Mesenchymal stem cell (in vitro differentiated cells and primary cell): ENCODE measurements at places on chromosomes 12 and 14.

- DNase-seq: no peak
Observed at GRCh38 chr14:20564501-20564997, 3.7 kb upstream of the RNASE9 start.

- no peak for DNase-seq
Observed at GRCh38 chr12:111221062-111222026, 147.6 kb downstream of the PHETA1 start.

DNA sequence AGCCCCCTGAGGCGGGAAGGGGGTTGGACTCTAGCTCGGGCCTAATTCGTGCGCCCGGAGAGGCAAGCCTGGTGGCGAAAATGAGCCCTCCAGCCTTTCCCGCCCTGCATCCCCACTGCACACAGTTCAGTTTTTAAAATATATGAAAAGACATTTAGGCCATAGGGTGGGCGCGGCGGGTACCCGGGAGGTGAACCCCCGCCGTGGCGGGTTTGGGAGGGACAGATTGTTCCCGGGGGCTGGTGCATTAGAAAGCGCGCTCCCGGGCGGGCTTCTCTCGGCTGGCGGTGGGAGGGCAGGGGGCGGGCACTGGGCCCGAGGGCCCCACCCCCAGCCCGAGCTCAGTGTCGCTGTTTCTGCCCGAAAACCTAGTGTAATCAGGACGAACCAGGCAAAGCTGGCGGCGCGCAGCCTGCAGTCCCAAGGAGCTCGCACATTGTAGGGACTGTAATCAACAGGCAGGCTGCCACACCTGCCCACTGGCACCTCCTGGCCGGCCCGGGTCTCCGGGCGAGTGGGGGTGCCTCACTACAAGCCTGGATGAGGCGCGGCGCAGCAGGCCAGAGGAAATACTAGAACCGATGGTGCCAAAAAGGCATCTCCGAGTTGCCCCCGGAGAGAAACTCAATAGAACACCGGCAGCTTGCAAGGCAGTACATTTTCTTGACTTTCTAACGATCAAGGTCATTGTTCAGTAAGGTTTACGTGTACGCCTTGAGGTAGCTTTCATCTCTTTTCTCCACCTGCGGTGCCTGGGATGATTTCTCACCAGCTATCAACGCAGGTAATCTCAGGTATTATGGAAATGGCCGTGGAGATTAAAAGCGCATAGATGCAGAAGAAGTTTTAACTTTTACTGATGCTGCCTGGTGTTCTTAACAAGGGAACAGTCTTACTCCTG is 764 bp upstream of the SPTB start:
- peak; percentile 19 for DNase-seq

DNA sequence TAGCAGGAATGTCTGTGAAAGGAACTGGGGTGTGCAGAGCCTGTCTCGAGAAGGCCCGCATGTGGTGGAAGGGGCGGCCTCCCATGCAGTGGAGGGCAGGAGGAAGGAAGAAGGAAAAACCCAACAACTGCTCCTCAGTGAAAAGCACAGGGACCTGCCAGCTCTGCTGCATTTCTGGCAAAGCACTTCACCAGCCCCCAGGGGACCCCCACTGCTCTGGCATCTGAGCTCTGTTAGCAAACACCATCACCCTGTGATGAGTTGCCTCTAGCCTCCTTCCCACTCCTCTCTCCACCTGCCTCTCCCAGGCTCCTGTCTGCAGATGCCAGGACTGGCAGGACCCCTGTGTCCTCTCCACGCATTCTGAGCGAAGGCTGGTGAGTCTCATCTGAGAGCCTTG is 69.0 kb upstream of the DDX11 start:
- DNase-seq: no peak

DNA sequence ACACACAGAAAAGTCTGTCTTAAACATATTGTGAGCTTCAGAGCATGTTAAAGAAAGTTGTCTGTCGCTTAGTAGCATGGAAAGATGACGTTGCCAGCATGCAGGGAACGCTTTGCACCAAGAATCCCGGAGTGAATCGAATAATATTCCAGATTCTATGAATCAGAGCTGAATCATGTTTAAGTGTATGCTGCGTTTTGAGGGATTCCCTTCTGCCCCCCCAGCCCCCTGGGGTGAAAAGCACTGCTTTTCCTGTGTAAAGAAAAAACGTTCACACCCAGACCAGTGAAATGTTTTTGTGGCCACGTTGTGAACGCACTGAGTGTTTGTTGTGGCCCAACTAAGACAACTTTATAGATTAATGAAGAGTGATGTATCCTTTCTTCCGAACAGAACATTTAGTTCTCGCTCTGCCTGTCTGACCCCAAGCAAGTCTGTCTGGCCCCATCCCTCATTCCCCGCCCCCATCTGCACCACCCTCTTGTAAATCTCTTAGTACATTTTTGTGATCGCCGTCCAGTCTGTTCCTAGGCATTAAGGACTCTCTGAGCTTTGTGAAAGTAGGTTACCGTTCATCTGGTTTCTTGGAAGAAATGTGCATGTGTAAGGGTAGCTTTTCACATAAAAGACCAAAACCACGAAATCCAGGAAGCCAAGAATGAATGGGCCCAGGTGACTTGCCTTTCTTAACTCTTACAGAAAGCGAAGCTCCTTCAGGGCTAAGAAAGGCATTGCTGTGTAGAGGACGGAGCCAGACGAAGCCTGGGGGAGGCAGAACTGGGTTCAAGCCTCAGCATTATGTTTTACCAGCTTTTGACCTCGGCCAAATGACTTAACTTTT is 103.0 kb downstream of the SAMD4A start:
- peak; percentile 87 for DNase-seq

DNA sequence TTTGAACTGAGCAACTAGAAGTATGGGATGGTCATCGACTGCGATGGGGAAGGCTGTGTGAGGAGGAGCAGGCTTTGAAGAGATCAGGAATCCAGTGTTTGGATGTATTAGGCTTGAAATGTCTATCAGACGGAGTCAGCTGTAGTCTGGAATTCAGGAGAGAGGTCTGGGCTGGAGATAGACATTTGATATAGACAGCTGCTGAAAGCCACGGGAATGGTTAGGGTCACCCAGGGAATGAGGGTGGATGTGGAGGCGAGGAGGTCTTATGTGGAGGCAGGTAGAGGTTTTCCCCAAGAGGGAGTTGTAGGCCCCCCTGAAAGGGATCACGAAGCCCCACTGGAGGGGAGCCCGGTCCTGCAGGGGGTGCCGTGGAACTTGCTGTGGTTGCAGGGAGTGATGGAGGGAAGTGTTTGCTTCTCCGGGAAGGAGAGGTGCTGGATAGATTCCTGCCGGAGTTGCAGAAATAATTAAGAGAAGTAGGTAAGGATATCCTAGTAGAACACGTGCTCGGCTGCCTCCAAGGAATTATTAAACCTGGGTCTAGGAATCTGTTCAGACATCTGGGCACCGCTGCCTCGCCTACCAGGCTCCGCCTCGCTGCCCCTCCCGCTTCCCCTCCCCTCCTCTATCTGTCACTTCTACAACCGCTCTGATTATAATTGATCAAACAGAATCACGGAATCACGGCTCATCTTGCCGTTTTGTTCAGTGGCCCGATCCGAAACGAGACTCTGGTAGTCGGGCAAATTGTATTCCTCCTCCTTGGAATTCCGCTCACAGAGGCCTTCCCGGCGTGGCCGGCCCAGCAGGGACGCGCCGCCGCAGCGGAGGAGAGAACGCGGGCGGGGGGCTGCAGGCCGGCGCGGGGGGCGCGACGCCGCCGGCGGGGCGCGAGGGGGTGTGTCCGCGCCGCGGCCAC is 826 bp upstream of the CACNA1C start:
- peak; percentile 23 for DNase-seq

DNA sequence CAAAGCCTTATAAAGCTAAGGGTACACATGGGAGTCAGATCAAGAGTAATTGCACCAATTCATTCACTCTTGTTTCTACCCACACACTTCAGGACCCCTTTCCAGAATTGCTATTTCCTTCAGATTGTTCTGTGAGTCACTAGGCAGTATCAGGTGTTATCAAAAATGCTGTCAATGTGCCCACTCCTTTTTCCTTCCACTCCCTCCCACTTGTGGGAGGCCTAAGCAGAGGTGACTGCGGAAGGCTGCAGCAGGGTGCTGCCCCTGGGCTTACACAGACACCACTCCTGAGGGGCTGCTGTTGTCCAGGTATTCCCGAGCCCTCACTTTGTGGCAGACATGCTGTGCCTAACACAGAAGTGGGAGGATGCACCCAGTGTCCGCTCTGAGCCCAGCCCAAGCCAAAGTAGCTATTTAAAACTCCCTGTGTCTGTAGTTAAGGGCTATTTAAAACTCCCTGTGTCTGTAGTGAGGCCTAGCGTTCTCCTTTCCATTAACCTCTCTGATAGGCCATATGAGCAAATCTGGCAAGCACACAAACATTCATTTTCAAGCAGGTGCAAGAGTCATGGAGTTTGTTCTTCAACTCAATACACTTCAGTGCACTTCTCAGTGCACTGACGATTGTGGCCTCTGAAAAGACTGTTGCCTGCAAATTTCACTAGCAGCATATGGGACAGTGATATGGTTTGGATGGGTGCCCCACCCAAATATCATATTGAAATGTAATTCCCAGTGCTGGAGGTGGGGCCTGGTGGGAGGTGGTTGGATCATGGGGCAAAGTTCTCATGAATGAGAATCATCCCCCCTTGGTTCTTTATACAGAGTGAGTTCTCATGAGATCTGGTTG is 117.8 kb downstream of the PHLDA1 start:
- no peak for DNase-seq

DNA sequence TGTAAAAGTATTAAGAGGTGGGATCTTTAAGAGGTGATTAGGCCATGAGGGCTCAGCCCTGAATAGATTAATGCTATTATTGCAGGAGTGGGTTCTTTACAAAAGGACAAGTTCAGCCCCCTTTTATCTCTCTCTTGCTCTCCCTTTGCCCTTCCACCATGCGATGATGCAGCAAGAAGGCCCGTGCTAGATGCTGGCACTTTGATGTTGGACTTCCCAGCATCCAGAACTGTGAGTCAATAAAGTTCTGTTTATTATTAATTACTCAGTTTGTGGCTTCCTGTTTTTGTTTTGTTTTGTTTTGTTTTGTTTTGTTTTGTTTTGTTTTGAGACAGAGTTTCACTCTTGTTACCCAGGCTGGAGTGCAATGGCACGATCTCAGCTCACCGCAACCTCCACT is 10.1 kb downstream of the RNASE1 start:
- DNase-seq: no peak

- DNase-seq: no peak
Observed at GRCh38 chr12:59677857-59678256, 82.0 kb downstream of the SLC16A7 start.

GRCh38 chr12:49187184-49187583 is 1.7 kb downstream of the TUBA1A start:
- peak; percentile 54 for DNase-seq

DNA sequence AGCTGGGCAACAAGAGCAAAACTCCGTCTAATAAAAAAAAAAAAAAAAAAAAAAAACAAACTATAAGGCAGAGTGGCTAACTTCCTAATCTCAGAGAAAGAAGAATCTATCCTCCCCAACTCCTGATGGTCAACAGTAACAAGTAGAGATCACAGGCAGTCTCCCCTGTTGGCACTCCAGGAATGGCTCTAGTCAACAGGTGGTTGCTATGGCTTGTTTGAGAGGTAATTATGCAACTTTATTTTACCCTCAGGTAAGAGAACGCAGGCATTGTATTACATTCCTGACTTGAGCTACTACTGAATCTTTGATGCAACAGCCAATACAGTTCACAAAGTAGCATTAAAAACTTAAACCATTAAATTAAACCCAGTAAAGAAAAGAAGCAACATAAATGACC is 180.3 kb downstream of the DICER1 start:
- DNase-seq: no peak

- no peak for DNase-seq
Observed at GRCh38 chr14:99633918-99634317, 11.0 kb upstream of the HHIPL1 start.

DNA sequence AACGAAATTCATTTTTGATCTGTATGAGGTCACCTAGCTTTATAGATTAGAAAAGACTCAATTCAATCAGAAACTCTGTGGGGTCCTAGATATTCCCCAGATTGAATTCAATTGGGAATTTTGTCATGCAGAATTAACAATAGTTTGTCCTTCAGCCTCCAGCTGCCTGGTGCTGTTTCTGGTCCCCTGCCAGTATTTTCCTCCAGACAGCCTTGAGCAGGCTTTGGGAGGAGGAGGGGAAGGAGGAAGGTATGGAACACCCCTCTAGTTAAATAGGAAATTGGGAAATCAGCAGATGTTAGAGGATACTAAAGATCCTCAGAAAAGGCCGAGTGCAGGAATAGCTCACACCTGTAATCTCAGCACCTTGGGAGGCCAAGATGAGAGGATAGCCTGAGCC is 10.6 kb downstream of the GRIP1 start:
- no peak for DNase-seq

DNA sequence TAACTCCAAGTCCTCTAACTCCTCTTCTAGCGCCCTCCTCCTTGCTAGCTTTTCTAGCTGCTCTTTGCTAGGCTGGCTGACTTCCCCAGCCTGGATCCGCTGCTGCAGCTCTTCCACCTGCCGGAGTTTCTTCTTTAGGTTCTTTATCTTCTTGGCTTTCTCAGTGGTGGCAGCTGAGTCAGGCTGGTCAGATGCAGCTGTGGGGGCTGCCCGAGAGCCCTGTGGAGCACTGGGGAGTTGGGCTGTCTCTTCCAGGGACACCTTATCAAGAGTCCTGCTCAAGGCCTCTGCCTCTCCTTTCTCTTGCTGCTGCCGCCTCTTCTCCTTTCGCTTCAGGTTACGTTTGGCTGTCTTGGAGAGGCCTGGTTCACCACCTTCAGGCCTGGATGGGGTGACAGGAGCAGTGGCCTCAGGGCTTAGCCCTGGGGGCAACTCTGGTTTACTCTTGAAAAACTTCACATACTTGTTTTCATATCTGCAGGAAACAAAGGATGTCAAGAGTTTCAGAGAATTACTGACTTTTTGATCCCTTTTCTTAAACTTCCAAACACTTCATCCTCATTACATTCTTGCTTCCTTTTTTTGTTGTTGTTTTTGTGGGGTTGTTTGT is 25.7 kb downstream of the PYM1 start:
- no peak for DNase-seq

GRCh38 chr12:109154451-109155438 is 38.4 kb downstream of the ACACB start:
- peak; percentile 62 for DNase-seq

DNA sequence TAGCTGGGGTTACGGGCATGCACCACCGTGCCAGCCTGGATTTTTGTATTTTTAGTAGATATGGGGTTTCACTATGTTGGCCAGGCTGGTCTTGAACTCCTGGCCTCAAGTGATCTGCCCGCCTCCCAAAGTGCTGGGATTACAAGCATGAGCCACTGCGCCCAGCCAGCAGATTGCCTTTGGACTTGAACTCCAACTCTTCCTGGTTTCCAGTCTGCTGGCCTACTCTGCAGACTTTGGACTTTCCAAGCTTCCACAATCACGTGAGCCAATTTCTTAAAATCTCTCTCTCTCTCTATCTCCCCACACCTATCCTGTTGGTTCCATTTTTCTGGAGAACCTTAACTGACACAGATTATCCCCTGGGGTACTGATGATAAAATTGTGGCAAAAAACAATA is 55.0 kb downstream of the EMP1 start:
- DNase-seq: no peak

DNA sequence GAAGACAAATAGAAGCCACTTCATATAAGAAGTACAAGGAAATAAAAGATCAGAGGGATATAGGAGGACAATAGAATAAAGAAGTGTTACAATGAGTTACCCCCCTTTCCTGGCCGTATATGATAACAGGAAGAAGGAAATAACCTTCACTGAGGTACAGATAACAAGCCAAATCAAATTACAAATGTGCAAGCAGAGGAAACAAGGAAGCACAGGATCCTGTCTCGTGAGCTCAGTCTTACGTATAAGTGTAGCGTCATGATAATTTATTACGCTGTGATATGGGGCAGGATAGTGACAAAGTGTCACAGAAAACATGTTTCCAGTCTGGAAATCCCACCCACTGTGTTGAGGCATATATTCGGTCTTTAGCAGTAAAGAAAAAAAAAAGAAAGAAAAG is 26.5 kb downstream of the CRACR2A start:
- no peak for DNase-seq

GRCh38 chr12:110577864-110578693 is 5.0 kb downstream of the PPTC7 start:
- peak; percentile 92 for DNase-seq
